Endothelial cell (in vitro differentiated cells): ENCODE measurements at places on chromosomes 12 and 14. TPM values are rescaled to one million over a fixed set of nuclear protein-coding genes. Genes with fewer than 3 reads are reported as not detected.

DNA sequence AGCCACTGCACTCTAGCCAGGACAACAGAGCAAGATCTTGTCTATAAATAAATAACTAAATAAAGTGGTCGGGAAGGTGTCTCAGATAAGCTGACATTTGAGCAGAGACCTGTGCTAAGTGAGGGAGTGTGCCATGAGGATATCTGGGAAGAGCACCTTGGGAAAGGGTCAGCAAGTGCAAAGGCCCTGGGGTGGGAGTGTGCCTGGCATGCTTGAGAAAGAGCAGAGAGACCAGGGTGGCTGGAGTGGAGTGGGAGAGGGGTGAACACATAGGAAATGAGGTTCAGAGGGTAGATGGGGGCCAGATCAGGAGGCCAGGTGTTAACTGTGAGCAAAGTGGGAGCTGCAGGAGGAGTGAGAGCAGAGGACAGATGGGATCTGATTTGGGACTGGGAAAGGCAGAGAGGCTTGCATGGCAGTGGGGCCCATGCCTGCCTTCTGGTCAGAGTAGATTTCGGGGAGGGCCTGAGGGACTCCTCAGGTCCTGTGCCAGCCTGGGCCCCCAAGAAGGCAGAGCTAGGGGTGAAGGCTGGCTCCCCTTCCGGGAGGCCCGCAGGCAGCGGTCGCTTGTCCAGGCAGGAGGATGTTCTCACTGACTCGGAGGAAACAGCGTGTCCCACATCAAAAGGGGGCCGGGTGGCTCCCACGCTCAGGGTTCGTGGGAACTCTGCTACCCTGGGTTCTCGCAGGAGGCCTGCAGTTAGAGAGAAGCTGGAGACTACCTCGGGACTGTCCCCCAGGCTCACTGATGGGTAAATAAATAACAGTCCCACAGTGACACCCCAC, 32.6 kb downstream of the DTX1 start:
- H3K4me1 ChIP-seq: peaks cover 70% of the 10 kb centered on the region
- peaks cover 36% of the 10 kb centered on the region for H3K27me3 ChIP-seq
- no peak overlapping the region for H3K4me3 ChIP-seq
- peak; percentile 34 for DNase-seq
- peaks cover 29% of the 10 kb centered on the region for H3K36me3 ChIP-seq

GRCh38 chr12:29229937-29230336, 80.9 kb downstream of the FAR2 start:
- DNase-seq: no peak
- peaks cover 1% of the 10 kb centered on the region for H3K27me3 ChIP-seq
- H3K36me3 ChIP-seq: no peaks in the 10 kb centered on the region
- H3K27ac ChIP-seq: no peak overlapping the region
- H3K4me1 ChIP-seq: peaks cover 9% of the 10 kb centered on the region
- H3K4me3 ChIP-seq: no peak overlapping the region

- H3K27ac ChIP-seq: peak overlapping the region; percentile 98
- peaks cover 21% of the 10 kb centered on the region for H3K36me3 ChIP-seq
- peaks cover 69% of the 10 kb centered on the region for H3K4me1 ChIP-seq
- H3K27me3 ChIP-seq: peaks cover 18% of the 10 kb centered on the region
- no peak for DNase-seq
These were observed 4.0 kb downstream of the ACVRL1 start for GRCh38 chr12:51911307-51911706.

DNA sequence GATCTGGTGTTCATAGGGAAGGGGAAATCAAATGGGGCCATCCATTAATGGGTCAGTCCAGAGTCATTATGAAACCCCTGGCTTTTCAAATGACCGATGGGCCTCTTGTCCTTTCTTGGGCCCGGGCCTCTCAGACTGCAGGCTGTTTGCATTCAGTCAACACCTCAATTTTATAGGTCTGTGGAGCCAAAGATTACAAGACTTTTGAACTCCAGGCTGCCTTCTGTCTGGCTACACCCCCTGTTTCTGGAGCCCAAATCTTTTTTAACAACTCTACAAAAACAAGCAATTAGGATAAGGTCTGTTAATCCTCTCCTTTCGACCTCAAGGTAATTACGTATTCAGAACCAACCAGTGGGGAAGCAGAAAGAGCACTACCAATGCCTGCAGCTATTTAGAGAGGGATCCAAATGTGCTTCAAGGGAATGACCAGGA, 35.6 kb downstream of the DUSP6 start:
- DNase-seq: no peak
- H3K27me3 ChIP-seq: no peaks in the 10 kb centered on the region
- no peak overlapping the region for H3K4me3 ChIP-seq

- H3K27me3 ChIP-seq: no peaks in the 10 kb centered on the region
- H3K36me3 ChIP-seq: peaks cover 5% of the 10 kb centered on the region
- peak overlapping the region; percentile 43 for H3K4me3 ChIP-seq
- H3K4me1 ChIP-seq: peaks cover 21% of the 10 kb centered on the region
- no peak for DNase-seq
These were observed 104.2 kb downstream of the PCNX1 start for GRCh38 chr14:71011479-71011878.

GRCh38 chr12:115260762-115261675, 577.0 kb upstream of the TBX3 start:
- H3K36me3 ChIP-seq: no peaks in the 10 kb centered on the region
- no peak overlapping the region for H3K27ac ChIP-seq
- no peak for DNase-seq
- no peaks in the 10 kb centered on the region for H3K27me3 ChIP-seq
- H3K4me1 ChIP-seq: no peaks in the 10 kb centered on the region

DNA sequence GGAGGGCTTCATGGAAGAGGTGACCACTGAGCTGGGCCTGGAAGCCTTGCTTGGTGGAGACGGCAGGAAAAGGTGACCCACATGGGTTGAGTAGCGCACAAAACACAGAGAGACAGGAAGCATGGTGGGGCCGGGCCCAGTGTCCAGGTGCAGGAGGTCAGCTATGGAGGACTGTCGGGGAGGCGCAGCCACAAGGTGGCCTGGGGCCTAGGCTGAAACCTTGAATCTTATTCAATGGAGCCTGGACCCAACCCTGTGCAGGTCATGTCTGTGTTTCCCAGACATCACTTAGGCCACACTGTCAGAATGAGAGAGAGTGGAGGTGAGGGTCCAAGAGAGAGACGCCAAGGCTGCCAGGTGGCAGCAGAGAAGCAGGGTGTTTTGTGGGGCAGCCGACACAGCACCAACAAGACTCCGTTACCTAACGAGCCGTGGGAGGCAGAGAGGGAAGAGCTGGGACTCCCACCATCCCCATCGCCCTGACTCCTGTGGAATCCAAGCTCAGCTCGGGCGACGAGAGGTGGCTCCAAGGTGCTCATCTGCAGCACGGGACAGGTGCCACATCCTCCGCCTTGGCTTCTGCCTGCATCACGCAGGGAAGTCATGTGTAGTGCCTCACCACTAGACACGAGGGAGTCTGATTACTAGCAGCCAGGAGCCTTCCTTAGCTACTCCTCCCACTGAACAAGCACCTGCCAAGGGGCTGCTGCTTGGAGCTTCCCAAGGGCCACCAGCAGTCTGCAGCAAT, 38.7 kb downstream of the DEGS2 start:
- H3K36me3 ChIP-seq: peaks cover 30% of the 10 kb centered on the region
- no peak for DNase-seq
- H3K4me3 ChIP-seq: no peak overlapping the region
- H3K4me1 ChIP-seq: peaks cover 2% of the 10 kb centered on the region

- DNase-seq: no peak
- H3K36me3 ChIP-seq: peaks cover 15% of the 10 kb centered on the region
- no peak overlapping the region for H3K4me3 ChIP-seq
- peaks cover 3% of the 10 kb centered on the region for H3K4me1 ChIP-seq
These were observed 185.9 kb downstream of the ITPR2 start for GRCh38 chr12:26647088-26647487.

DNA sequence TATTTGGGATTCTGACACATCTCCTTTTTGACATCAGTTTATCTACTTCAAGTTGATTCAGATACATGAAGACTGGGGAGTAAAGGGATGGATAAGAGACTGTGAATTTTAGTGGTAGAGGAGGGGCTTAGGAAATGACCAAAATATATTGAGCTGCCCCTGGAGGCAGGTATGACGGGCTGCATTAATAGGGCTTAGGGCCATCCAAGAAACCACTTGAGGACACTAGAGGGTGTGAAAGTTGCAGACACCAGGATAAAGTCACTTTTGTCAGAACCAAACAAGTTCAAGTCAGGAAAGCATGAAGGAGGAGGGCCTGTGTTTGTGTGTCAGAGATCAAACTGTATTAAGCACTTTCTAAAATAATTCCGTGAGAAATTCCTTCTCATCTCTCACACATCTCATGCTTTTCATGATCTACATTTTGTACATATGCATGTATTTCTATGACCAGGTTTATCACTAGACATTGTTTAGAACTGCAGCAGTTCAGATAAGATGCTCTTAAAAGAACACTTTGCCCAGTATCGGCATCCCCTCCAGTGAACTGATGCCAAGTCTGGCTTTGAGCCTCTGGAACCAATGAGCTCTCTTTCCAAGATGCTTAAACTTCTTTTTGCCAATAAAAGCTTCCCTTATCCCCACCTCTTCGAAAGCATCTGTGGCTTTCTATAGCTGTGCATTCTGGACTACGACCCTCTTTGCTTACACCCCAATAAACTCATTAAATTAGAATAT, 136.9 kb downstream of the SLC38A1 start:
- H3K27me3 ChIP-seq: peaks cover 2% of the 10 kb centered on the region
- no peak overlapping the region for H3K27ac ChIP-seq
- no peak for DNase-seq
- H3K4me1 ChIP-seq: peaks cover 3% of the 10 kb centered on the region
- H3K36me3 ChIP-seq: no peaks in the 10 kb centered on the region
- H3K4me3 ChIP-seq: no peak overlapping the region

DNA sequence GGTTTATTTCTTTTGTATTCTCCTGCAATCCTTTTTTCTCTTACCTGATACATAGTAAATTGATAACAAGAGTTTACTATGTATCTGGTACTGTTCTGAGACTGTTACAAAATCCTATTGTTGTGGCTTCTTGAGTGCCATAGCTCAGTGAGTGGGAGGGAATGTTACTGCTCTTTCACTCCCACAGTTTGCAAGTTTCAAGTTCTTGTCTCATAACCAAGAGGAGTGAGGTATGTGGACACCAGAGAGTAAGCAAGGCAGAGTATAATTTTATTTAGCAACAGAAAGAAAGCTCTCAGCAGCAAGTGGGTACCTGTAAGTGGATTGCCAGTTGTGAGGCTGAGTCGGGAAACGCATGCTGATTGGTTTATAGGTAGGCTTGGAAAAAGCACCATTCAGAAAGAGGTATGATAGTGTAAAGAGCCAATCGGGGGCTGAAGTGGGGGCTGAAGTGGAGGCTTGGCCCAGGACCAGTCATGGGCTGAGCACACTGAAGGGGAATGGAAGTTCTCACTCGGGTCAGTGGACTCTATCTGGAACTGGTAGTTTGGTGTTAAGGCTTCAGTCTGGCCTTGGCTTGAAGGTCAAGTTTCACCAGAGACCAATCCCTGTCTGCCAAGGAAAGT, 850.8 kb downstream of the TMTC2 start:
- H3K27me3 ChIP-seq: peaks cover 3% of the 10 kb centered on the region
- no peak overlapping the region for H3K4me3 ChIP-seq
- no peak overlapping the region for H3K27ac ChIP-seq
- no peaks in the 10 kb centered on the region for H3K36me3 ChIP-seq

Gene IL23A
- total RNA-seq: 0.80 TPM

Gene LTBR
- 40.3 TPM for total RNA-seq

Gene SLC38A4
- total RNA-seq: not detected

Gene SLC25A47
- not detected for total RNA-seq

Gene TPH2
- total RNA-seq: 0.10 TPM
